ENCODE measurements at places on chromosomes 6 and 20.

- no peak for DNase-seq
Observed at GRCh38 chr6:56685994-56686393, 43.3 kb upstream of the DST start.

GRCh38 chr6:89952105-89952671, 57.9 kb downstream of the GJA10 start:
- peak; percentile 49 for DNase-seq

DNA sequence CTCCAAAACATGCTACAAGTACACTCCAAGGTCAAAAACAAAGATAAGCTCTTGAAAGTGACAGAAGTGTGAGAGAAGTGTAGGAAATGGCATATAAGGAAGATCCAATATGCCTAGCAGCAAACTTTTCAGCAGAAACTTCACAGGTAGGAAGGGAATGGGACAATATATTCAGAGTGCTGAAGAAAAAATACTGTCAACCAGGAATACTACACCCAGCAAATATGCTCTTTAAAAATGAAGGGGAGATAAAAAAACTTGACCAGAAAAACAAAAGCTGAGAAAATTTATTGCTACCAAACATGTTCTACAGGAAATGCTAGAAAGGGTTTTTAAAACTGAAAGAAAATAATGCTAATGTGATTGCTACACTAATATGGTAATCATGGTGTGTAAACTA, 46.2 kb downstream of the THBS2 start:
- DNase-seq, result peak; percentile 2

DNA sequence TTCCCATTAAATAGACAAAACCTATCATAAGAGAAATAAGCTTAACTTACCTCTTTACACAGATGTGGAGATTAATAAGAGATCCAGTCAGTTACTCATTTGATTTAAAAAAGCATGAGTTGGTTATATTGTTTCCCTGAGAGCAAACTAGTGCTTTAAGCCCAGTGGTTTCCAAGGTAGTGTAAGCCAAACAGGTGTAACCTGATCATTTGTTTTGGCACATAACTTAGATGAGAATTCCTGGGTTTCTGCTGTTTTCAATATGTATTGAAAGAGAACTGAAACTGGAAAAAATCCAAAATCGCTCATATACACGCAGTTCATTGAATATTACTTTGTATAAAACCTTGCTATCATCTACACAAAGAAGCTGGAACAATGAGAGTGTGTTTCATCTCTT, 30.5 kb upstream of the SMIM8 start:
- DNase-seq, result no peak

- DNase-seq, result no peak
Observed at GRCh38 chr20:58555078-58555765, 40.0 kb upstream of the APCDD1L start.

DNA sequence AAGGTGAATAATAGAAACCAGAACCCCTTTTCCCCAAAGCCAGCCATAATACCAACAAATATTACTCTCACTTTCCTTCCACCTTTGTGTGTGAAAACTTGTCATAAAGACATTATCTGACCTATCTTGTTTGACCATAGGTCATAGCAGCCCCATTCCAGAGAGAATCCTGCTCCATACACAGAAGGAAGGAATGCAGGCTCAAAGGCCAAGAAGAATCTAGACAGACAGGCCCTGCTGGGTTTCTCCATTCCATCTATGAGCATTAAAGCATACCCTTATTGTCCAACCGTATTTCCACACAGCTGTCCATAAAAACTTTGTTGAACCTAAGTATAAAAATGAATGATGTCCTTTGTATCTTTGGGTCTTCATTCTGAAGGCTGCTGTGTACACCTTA, 40.7 kb upstream of the KCNK5 start:
- DNase-seq, result no peak

DNA sequence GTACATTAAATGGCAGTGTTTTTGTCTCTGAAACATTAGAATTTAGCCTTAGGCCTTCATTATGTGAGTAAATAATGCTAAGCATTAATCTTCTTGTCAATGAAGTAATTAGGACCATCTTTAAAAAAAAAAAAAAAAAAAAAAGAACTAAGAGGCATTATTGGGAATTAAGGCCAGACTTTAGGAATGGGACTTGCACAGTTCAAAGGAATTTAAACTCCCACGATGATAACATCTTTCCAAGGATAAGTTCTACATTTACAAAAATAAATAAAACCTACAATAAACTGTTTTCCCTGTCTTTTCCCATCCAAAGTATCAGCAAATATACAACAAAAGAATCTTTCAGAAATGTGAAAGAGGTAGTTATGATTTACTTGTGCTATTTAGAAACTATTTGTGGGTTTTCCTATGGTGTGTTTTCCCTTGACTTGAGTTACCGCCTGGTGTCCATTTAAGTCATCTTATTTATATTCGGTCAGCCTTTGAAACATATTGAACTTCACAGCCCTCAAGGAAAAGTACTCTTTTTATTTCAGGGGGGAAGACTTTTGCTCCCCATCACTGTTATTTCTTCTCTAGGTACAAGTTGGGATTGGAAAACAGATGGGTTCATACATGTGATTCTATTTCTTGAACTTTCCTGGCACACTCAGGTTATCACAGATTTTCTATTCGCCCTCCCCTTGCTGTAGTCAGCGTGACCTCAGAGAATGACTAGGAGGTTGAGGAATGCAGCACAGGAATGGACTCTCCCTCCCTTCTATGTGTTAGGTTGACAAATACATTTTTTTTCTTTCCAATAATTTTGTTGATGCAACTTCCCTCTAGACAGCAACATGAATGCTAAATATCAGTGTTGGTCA, 13.6 kb downstream of the STMND1 start:
- no peak for DNase-seq

DNA sequence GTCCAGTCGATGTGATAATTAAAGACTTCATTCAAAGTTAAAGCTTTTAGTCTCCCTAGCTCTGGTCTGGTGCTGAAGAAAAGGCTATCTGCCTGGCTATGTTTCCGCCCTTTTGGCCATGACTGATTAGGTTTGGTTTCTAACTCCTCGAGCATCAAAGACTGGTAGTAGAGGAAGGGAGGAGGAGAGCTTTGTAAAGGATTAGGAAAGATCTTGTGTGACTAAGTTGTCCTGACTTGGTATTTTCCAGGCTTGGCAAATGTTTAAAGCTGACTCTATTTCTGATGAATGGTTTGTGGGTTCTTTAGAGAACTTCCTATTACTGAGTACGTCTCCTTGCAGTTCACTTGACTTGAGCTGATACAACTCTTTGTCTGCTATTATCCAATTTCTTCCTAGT, 312.9 kb downstream of the GJA1 start:
- no peak for DNase-seq

- no peak for DNase-seq
Observed at GRCh38 chr6:82216549-82216948, 31.0 kb downstream of the IBTK start.

DNA sequence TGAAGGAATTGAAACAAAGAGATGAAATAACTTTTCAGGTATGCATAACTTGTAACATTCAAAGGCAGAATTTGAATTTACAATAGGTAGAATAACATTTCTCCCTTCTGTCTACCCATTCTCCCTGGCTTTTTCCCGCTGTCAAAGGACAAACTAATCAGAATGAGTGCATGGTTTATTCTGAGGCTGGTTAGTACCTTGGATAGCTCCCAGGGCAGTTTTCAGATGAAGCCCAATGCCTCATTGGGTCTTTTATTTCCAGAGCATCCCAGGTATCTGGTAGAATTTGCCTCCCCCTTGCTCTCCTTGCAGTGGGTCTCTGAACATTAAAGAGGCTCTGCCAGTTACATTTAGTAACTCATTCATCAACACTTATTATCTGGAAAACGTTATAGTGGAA, 665.5 kb downstream of the BCKDHB start:
- no peak for DNase-seq

DNA sequence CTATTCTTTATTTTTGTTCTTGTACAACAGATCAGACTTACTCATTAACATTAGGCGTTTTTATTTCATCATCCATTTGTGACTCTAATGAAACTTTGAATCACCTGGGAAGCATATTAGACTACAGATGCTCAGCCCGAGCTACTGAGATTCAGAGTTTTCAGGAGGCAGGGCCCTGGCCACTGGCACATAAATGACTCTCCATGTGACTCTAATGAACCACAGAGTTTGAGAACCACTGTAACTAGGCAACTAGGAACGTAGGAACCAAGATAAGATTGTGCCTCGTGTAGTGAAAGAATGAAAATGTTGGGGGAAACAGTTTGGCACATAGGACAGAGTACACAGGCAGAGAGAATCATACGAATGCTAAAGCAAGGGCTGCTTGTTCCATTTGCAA, 405.9 kb upstream of the BTBD3 start:
- DNase-seq, result no peak

- no peak for DNase-seq
Observed at GRCh38 chr6:42394881-42395620, 56.7 kb downstream of the TRERF1 start.

DNA sequence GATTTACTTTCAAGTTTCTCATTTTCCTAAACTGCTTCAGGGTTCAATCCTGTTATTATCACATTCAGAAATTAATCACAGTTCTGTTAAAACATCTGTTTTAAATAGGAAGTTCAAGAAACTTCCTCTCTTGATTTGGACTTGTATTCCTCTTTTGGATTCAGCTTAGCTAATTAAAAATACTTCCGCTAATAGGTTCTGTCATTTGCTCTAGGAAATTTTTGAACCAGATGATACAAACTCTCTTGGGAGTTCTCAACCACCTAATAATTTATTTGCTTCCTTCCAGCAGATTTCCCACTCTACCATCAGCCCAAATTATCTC, 15.9 kb upstream of the TMEM30A start:
- DNase-seq, result no peak

GRCh38 chr6:138544501-138544900, 45.2 kb upstream of the NHSL1 start:
- DNase-seq, result no peak

- DNase-seq, result no peak
Observed at GRCh38 chr20:38216201-38216600, 44.3 kb downstream of the KIAA1755 start.

DNA sequence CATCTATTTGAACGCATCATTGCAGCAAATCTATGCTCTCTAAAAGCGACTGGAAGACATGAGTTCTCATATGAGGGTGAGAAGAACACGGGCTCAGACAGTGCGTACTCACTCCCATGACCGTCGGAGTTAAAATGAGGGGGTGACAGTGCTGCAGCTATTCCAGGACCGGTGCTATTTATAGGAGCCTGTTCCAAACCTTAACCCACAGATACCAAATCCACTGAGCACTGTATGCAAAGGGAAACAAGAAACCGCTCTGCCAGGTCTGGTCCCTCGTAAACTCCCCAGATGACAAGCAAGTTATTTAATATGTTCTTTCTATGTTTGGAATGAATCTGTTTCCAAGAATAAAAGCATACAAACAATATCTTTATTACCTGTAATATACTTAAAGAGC, 22.9 kb downstream of the PPP1R3G start:
- no peak for DNase-seq

GRCh38 chr6:85641897-85642773, 551 bp downstream of the SYNCRIP start:
- DNase-seq, result no peak

- peak; percentile 47 for DNase-seq
Observed at GRCh38 chr6:62150048-62150663, 135.9 kb downstream of the KHDRBS2 start.

- no peak for DNase-seq
Observed at GRCh38 chr6:141183368-141183767, 949.4 kb upstream of the GJE1 start.

DNA sequence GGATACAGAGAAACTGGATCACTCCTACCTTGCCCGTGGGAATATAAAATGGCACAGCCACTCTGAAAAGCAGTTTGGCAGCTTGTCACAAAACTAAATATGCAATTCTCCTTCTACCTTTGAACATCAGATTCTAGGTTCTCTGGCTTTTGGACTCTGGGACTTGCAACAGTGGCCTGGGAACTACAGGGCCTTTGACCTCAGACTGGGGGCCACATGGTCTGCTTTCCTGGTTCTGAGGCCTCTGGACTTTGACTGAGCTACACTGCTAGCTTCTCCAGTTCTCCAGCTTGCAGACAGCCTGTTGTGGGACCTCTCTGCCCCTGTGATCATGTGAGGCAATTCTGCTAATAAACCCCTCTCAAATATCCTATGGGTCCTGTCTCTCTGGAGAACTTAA, 168.8 kb downstream of the CDH26 start:
- DNase-seq, result no peak

DNA sequence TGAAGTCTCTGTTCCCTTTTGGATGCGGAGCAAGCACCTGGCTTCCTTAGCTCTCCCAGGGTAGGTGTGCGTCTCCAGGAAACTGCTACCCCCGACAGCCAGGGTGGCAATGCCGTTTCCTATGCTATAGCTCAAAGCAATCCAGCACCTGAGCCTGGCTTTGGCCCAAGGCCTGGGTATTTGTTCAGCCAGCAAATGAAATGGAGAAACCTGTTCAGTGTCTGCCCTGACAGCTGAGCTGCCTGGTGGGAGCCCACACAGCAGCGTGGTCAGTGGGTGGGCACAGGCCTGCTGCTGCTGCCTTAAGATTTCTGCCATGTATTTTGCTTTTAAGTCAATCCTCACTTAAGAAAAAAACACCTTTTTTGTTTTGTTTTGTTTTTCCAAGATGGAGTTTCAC, 13.7 kb downstream of the SPATA2 start:
- DNase-seq, result no peak

DNA sequence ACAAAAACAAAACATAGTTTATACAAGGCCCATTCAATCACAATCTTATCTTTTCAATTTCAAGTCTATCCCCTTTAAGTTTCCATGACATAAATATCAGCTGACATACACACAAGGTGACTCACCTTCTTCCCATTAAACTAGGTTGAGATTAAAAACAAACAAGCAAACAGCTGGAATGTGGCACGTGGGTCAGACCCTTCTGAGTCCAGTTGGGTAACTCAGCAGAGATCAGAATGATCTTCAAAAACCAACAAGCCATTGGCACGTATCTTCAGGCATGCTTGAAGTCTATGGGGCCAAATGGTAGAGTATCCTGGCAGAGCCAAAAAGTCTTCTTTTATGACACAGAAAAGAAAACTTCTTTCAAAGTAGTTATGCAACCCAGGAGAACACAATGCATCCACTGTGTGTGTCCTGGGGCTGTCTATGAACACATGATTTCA, 603.5 kb upstream of the CITED2 start:
- no peak for DNase-seq

GRCh38 chr6:144347448-144347759, 62.3 kb downstream of the UTRN start:
- no peak for DNase-seq

GRCh38 chr20:7022597-7022996, 255.1 kb downstream of the BMP2 start:
- no peak for DNase-seq

- no peak for DNase-seq
Observed at GRCh38 chr6:41594326-41594725, 43.9 kb upstream of the MDFI start.

- peak; percentile 33 for DNase-seq
Observed at GRCh38 chr6:149855741-149856140, 8.4 kb downstream of the LRP11 start.

Data from NCI-H748 treated with DMSO at 0.1 percent for 48 hours (cell line).